Stimulated activated CD4-positive, alpha-beta T cell treated with anti-CD3 and anti-CD28 coated beads, Interleukin-2, amount 100 ng/mL, for 48 hours (primary cell): ENCODE measurements at places on chromosomes 13 and 19.

DNA sequence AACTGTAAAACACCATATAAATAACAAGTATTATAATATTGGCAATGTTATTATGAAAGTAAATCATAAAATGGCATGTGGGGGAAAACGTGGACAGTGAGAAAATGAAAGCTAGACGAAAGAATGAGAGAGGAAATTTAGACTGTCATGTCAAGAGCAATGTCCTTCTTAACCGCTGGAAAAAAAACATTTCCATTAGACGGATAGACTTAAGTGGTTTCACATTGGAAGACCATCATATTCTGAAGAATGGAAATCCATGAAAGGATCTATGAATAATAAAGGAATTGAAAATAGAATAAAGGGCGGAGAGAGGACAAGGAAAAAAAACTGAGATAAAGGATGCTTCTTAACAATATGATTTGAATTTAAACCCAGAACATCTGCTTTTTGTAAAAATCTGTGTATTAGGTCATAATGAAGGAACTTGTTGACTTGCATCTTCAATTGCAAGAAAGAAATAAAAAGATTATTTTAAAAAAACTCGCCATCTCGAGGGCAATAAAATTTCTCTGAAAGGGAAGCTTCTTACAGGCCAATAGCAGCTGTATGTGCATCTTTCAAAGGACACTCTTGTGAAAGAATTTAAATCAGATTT lies 90.6 kb downstream of the SPRY2 start:
- no peak for DNase-seq

- DNase-seq: no peak
These were observed 1.9 kb downstream of the TBC1D17 start for GRCh38 chr19:49879243-49879963.

DNA sequence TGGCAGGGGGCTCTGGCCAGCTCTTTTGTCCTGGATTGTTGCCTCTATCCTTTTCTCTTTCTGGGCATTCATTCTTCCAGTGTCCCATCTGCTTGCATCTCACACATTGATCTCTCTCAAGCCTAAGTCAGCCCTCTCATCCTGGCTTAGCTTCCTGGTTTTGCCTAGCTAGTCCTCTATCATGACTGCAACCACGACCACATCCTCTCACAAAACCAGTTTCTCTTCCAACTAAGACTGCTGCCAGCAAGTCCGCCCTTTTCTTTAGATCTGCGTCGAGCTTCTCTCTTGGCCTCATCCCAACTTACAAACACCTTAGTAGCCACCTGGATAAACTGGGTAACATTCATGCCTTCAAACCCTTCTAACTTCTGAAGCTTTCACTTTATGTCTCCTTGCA lies 212.2 kb upstream of the HTR2A start:
- no peak for DNase-seq

DNA sequence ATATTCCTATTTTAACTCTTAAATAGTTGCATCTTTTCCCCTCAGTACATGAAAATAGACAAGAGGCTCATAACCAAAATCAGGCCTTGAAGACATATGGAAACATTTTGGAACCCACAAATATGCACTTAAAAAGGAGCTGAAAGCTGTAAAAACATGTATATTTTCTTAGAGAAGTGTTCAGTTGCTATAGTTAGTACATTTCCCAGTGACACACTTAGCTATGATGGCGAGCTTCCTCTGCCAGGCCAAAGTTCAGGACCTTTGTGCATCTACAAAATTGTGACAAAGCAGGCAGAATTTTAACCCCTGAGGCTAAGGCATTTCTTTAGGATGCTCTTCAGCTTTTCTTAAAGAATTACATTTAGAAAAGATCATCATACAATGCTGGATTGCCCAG lies 54.5 kb downstream of the RCBTB2 start:
- DNase-seq: no peak

- no peak for DNase-seq
These were observed 7.8 kb upstream of the TDRD12 start for GRCh38 chr19:32711747-32712146.

DNA sequence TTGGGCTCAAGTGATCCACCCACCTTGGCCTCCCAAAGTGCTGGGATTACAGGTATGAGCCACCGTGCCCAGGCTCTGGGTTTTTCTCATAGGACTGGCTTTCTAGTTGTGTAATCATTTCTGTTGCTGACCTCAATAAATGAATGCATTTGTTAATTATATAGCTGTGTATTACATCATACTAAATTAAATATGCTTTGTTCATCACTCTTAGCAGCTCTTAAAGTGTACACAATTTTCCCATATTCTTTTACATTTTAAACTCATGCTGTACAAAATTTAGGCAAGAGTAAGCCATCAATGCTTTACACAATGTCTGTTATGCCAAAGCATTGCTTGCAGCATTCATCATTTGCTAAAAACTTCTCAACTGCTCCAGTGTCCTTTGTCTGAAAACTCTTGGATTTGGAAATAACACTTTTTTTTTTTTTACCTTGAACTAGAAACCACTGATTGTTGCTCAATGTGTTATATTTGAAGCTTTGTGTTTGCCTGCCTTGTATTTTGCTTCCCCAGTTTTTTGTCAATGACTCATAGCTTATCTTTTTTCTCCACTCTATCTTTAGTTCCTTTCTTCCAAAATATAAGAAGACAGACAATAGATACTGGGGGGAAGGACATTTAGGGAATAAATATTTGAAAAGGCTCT lies 31.4 kb downstream of the CCDC122 start:
- DNase-seq: no peak

GRCh38 chr13:27110056-27110746 lies 61.4 kb downstream of the USP12 start:
- no peak for DNase-seq

DNA sequence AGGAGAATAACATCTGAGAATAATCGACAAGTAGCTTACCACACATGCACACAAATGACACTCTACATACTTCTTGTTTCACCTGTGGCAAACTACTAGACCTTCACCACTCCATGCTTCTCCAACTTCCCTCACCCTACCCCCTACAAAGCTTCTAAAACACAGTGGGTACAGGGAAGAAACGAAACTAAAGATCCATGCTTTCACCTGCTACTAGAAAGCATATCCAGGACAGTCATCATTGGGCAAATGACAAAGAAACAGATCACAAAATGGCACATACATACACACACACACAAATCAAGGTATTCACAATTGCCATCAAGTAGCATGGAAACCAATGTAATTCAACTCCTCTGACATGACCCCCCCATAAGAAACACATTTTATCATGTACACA lies 10.6 kb downstream of the BRD4 start:
- DNase-seq: no peak

- DNase-seq: no peak
These were observed 48.2 kb downstream of the STK24 start for GRCh38 chr13:98528663-98529064.

GRCh38 chr13:113190181-113190580 lies 18.3 kb downstream of the PCID2 start:
- DNase-seq: no peak
